Colonic mucosa (tissue), 4 donors: ENCODE measurements at places on chromosomes 2 and 18. TPM values are rescaled to one million over a fixed set of nuclear protein-coding genes. Genes with fewer than 3 reads are reported as not detected.

GRCh38 chr2:145157741-145158591 is 638.0 kb upstream of the ZEB2 start:
- DNase-seq, result peak; percentile 24

GRCh38 chr2:169438466-169439072 is 40.7 kb upstream of the BBS5 start:
- no peak for DNase-seq

DNA sequence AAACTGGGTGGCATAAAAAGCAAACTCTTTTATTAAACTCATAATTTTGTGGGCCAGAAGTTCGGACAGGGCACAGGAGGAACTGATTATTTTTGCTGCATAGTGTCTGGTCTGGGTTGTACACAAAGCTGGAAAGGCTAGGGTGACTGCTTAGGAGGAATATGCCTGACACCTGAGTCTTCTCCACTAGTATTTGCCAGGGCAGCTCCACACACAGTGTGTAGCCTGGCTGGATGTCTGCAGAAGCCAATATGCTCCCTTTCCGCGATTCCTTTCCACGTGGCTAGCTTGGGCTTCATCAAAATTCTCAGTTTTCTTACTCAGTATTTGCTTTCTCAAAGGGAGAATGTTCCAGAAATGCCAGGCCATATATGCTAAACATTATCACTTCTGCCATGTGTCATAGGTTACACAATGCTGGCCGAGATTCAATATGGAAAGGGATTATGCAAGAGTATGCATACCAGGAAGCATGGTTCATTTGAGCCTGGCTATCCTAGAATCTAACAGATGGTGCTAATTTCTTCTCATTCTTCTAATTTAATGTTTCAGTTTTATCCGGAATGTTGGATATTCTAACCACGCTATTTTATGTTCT is 142.7 kb upstream of the DOK6 start:
- DNase-seq, result no peak

DNA sequence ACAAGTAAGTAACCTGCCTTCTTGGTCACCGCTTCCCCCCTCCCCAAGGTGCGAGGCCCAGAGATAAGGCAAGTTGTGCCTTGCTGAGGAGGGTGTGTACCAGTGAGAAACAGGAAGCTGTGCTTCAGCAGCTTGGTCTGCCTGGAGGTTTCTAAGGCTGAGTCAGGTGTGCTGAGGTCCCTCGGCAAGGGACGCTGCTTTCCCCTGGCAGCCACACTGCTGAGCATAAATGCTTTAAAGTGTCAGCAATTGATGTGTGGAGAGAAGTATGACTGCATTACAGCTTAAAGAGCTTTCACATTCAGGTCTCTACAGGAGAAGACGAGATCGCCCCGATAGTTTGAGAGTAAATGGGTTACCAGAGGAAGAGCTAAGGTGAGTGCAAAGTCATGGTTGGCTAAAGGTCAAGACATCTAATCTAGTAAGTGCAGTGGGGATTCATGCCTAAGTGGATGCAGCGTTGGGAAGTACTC is 86.9 kb downstream of the LIMS1 start:
- DNase-seq, result peak; percentile 59

DNA sequence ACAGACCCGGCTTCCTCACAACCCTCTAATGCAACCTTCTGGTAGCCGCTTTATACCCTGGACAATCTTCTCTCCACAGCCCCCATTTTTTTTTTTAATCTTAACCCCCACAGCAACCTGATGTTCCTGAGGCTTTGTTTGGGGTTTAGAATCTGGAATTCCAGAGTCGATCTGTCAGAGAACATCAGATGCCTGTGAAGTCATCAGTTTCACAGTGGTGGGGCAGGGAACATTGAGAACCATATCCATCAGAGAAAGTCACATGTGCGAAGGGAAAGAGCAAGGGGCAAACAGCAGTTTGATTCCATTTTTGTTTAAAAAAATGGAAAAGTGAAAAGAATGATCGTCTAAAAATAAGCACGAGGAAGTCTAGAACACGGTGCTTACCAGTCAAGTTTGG is 20.6 kb downstream of the NPAS2 start:
- no peak for DNase-seq

GRCh38 chr2:86300496-86300895 is 36.9 kb downstream of the REEP1 start:
- no peak for DNase-seq

GRCh38 chr18:69845593-69846506 is 101.8 kb downstream of the CD226 start:
- peak; percentile 32 for DNase-seq

DNA sequence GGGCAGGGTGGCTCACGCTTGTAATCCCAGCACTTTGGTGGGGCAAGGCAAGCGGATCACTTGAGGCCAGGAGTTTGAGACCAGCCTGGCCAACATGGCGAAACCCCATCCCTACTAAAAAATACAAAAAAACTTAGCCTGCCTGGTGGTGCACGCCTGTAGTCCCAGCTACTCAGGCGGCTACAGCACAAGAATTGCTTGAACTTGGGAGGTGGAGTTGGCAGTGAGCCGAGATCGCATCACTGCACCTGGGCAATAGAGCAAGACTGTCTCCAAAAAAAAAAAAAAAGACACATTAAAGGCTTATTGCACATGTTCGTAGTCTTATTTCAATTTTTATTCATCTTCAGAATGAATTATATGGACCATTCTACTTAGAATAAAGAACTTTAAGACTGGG is 110.2 kb downstream of the BMPR2 start:
- no peak for DNase-seq

DNA sequence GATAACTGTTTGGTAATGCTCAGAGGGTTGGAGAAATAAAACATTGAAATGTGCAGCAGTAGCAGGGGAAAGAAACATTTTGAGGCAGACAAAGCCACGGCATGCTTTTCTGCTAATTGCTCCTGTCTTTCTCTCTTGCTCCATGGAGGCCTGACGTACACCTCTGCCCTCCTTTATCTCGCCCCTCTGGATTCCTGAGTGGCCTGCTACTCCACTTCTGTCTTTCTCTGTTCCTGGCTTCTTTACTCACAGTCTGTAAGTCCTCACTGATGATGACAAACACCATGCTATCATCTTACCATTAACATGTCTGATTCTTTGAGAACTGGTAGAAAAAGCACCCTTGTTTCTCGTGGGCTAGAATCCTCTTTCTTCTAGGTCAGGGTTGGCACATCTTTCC is 392.9 kb downstream of the MEIS1 start:
- no peak for DNase-seq

DNA sequence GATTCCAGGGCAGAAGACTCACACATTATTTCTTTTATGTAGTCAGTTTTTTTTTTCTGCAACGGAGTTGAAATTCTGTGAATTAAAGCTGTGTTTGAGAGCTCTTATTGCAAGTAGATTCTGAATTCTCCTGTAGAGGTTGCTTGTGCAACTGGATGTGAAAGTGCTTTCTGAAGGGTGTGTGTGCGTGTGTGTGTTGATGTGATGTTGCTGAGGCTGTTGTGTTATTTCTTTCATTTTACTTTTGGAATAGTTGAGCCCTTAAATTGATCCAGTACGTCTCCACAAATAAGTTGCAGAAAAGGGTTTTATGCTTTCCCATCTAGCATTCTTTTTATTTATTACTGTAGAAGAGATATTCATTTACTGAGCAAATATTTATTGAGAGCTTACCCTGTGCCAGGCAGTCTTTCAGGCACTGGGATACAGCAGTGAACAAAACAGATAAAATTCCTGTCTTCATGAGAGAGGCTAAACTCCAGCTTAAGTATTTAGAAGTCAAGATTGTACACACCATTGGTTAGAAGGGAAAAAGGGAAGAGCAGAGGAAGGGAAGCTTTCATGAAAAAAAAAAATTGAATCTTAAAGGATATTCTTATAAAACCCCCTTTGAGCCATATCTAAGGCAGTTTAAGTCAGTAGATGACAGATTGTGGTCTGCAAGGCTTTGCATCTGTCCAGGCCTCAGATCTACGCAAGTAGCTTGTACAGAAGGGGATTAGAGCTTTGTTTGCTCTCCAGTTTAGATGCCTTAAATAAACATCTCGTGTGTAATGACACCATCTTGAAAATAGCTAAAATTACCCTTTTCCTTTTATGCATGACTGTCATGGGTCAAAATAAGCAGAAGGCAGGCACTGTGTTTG is 58.2 kb downstream of the MYO1B start:
- no peak for DNase-seq

- DNase-seq, result no peak
Measured at GRCh38 chr2:207334624-207335371, 169.1 kb upstream of the KLF7 start.

GRCh38 chr2:28624436-28624792 is 127.2 kb upstream of the PPP1CB start:
- no peak for DNase-seq

- DNase-seq, result no peak
Measured at GRCh38 chr2:110647777-110648176, 30.1 kb downstream of the BUB1 start.

DNA sequence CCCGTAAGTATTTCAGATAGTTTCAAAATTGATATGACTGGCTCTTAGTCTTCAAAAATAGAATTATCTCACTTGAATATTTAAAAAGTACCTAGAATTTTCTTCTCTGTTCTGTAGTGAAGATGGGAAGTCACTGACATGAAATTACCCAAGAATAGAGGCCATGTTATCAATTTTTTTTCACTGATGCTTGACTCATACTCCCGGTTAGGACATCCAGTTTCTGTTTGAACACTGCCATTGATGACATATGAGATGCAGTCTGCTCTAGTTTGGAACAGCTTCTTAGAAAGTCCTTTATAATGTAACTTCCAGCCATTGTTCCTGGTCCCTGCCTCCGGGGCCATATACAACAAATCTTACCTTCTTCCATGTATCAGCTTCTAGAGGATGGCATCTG is 26.0 kb downstream of the MAP3K20 start:
- no peak for DNase-seq

DNA sequence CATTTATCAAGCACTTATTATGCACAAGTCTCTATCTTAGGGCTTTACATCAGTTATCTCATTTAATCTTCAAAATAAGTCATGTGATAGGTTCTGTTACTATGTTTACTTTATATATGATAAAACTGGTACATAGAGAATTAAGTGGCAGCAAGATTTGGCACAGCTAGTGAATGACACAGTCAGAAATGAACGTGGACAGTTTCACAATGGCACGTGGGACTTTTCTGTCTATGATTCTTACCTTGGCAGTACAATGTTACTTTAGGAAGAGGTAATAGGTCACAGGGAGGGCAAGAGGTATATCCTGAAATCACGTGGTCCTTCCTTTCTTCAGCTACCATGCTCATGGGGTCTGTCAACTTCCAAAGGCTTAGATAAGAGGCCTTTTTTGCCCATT is 53.4 kb downstream of the SLC4A10 start:
- DNase-seq, result no peak

DNA sequence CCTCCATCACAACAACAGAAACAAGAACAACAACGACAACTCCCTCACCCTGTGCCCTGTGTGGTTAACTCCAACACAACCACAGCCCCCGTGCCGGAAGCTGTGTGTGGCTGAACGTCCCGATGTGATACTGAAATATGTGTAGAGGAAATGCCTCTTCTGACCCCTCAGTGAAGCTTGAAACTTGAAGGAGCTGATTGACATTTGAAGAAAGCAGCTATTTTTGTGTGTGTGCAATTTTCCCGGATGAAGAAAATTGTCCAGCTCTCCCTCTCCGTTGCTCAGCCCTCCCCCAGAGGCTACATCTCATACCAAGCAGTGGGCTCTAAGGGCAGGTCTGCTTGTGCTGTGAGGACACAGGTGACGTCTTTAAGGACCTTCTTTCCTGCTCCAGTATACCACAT is 173.8 kb downstream of the ICOS start:
- DNase-seq, result no peak

SLC19A3 gene
- 19.6 TPM for total RNA-seq

ANKRD23 gene
- total RNA-seq, result 4.1 TPM

ANKRD30B gene
- total RNA-seq, result not detected

RHOB gene
- total RNA-seq, result 165 TPM
